Stimulated activated CD4-positive, alpha-beta T cell treated with anti-CD3 and anti-CD28 coated beads, Interleukin-1b, Interleukin-23, amount 100 ng/mL, for 24 hours (primary cell): ENCODE measurements at places on chromosomes 1 and 21.

GRCh38 chr1:99655376-99655775 is 9.5 kb downstream of the PALMD start:
- DNase-seq = no peak

- no peak for DNase-seq
These were observed 3.3 kb upstream of the MTARC1 start for GRCh38 chr1:220783453-220783852.

DNA sequence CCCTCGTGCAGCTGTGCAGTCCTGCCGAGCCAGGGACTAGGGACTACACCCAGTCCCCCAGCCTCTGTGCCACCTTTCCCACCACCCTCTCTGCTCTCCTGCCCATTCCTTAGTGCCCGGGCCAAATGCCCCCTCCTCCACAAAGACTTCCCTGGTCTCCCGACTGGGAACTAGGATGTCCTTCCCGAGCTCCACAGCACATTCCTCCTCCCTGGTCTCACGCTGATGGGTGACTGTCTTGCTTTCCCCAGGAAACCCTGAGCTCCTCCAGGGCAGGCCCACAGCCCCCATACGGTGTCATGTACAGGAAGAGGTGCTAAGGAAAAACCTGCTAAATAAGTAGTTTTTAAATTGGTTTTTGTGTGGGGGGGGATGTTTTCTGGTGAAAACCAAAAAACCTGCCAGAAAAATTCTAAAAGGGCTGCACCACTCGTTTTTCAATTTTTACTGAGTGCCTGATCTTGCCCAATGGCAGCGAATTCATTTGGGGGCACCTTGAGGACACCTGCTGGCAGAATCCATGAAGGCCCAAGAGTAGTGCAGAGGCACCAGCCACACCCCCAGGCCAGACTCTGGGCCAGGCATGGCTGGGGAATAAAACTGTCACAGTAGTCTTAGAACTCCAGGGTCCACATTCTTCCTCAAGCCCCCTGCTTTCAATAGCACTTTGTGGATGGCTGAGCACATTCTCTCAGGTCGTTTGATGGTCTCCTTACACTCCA is 50.4 kb downstream of the GLIS1 start:
- DNase-seq = no peak

DNA sequence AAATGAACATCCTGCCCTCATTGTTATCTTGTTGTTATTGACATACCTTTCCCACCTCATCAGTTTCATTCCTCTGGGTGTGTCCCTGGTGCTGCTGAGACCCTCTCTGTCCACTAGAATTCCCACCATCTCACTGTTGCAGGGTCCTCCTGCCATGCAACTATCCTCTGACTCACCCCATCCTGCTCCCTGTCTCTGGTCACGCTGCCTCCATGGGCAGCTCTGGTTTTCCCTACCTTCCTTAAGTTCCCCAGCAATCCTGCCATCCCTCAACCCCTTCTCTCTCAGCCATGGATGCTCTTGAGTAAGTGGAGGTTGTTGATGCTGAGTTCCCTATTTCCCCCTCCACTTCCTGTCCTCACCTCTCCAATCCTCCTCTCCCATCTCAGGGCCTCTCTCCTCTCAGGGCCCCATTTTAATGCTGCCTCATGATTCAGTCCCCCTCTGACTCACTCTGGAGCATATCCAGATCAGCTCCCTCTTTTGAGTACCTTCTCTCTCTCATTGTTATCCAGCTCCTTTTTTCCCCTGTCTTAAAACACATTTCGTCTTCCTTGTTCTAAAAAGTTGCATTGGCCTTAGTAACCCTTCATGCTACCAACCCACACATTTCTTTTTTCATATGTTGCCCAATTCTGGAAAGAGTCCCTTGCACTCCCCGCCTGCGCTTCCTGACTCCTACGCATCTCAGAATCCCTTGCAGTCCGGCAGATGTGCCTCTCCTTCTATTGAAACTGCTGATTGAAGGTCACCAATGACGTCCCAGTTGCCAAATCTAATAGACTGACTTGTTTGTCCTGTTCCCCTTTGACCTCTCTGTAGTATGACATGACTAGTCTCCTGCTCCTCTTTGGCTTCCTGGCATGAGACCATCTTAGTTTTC is 92.0 kb downstream of the CNIH3 start:
- no peak for DNase-seq

GRCh38 chr1:116540088-116540487 is 30.7 kb downstream of the CD58 start:
- no peak for DNase-seq
